Thyroid gland (tissue), 4 donors: ENCODE measurements at places on chromosomes 11 and 22.

DNA sequence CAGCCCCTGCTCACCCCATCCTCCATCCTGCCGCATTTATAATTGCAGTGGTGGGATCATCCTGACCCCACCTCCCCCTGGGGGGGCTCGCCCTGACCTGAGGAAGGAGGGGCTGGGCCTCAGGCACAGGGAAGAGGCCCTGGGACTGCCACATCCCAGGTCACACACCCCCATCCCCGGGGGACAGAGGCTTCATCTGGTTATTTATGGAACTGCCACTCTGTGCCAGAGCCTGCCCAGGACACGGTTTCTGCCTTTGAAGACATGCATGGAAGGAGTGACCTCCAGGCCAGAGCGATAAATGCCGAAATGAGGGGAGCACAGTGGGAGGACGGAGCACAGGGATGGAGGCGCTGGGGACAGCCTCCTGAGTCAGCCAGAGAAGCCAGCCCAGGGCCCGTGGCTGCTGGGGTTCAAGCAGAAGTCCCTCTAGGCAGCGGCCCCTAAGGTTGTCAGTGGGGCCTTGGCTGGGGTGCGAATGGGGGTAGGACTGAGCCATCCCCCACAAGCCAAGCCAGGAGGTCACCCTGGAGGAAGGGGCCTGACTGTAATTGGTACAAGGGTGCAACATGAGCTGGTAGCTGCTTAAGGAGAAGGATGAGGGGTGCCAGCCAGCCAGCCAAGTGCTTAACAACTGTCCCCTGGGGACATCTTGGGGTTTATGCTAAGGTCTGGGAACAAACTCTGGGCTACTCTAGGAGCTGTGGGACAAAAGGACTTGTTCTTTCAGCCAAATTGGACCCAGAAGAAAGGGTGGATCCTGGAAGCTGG is 51.4 kb upstream of the SHISAL1 start:
- peak overlapping the region; percentile 28 for H3K27ac ChIP-seq
- H3K36me3 ChIP-seq: no peaks in the 10 kb centered on the region
- DNase-seq: peak; percentile 18
- no peaks in the 10 kb centered on the region for H3K27me3 ChIP-seq
- H3K4me3 ChIP-seq: no peak overlapping the region

- no peak overlapping the region for H3K27ac ChIP-seq
- H3K27me3 ChIP-seq: no peaks in the 10 kb centered on the region
- H3K4me1 ChIP-seq: peaks cover 19% of the 10 kb centered on the region
- peaks cover 32% of the 10 kb centered on the region for H3K36me3 ChIP-seq
- DNase-seq: no peak
- no peak overlapping the region for H3K4me3 ChIP-seq
Observed at GRCh38 chr11:64915376-64915887, 1.6 kb downstream of the ATG2A start.

DNA sequence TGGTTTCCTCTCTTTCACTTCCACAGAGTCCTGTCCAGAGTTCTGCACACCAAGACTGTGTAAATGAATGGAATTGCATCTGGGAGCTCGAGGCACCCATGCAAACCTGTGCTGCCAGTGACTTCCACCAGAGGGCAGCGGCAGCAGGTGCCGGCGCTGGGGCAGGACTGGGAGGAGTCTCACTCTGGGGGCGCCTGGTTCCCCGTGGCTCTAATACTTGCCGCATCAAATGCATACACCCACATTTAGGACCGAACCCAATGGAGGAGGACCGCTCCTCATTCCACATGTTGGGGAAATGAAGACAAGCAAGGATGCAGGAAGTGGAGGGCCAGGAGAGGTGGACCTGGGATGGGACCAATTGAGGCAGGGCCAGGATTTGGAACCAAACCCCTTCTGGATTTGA is 1.1 kb upstream of the CD6 start:
- H3K27ac ChIP-seq: no peak overlapping the region
- DNase-seq: peak; percentile 49
- no peaks in the 10 kb centered on the region for H3K36me3 ChIP-seq
- H3K4me3 ChIP-seq: no peak overlapping the region

- no peak for DNase-seq
- no peak overlapping the region for H3K4me3 ChIP-seq
- no peak overlapping the region for H3K27ac ChIP-seq
- peaks cover 17% of the 10 kb centered on the region for H3K4me1 ChIP-seq
- no peaks in the 10 kb centered on the region for H3K36me3 ChIP-seq
- H3K27me3 ChIP-seq: no peaks in the 10 kb centered on the region
Observed at GRCh38 chr11:3166268-3167142, 1.4 kb upstream of the OSBPL5 start.

DNA sequence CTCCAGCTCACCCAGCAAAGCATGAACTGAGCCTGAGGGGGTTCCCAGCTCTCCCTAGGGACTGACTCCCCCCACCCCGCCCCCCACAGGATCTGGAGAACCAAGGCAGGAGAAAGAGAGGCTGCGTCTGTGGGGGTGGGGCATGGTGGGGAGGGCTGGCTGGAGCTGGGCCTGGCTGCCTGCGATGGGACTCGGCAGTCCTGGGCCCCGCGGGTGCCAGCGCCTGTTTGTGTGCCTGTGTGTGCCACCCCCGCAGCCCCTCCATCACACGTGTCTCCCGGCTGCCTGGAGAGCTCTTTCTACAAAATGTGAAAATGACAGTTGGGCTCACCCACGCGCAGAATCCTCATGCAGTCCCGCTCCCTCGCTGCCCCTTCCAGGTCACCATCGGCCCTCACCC is 46.8 kb downstream of the CACNA1I start:
- DNase-seq: peak; percentile 7
- no peak overlapping the region for H3K4me3 ChIP-seq
- no peaks in the 10 kb centered on the region for H3K27me3 ChIP-seq
- no peak overlapping the region for H3K27ac ChIP-seq
- no peaks in the 10 kb centered on the region for H3K36me3 ChIP-seq
- H3K4me1 ChIP-seq: no peaks in the 10 kb centered on the region

GRCh38 chr11:102784380-102784779 is 4.0 kb upstream of the MMP10 start:
- no peaks in the 10 kb centered on the region for H3K36me3 ChIP-seq
- H3K4me3 ChIP-seq: no peak overlapping the region
- no peaks in the 10 kb centered on the region for H3K4me1 ChIP-seq
- no peak for DNase-seq

GRCh38 chr22:38260761-38261681 is 11.8 kb downstream of the TMEM184B start:
- H3K4me3 ChIP-seq: no peak overlapping the region
- H3K4me1 ChIP-seq: peaks cover 75% of the 10 kb centered on the region
- no peaks in the 10 kb centered on the region for H3K36me3 ChIP-seq
- H3K27ac ChIP-seq: peak overlapping the region; percentile 53

- peaks cover 4% of the 10 kb centered on the region for H3K4me1 ChIP-seq
- no peak for DNase-seq
- H3K27me3 ChIP-seq: no peaks in the 10 kb centered on the region
- H3K27ac ChIP-seq: no peak overlapping the region
Observed at GRCh38 chr11:66006134-66006890, 4.0 kb downstream of the BANF1 start.

DNA sequence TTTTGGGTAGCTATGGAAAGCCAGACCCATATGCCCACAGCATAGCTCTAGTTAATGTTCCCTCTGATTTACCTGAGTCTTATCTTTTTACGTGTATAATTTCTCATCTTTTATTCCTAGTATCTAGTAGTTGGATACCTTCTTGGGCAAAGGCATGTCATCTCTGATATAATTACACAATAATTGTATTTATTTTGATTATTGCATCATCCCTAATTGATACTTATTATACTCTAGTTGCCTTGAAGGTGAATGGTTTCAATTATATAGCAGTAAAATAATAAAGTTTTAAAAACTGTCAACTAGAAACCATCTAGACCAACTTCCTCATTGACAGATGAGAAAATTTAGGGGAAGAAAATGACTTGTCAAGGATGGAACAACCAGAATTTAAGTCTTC is 347.3 kb downstream of the SOX6 start:
- peaks cover 41% of the 10 kb centered on the region for H3K4me1 ChIP-seq
- DNase-seq: no peak
- no peak overlapping the region for H3K27ac ChIP-seq
- no peak overlapping the region for H3K4me3 ChIP-seq
- H3K36me3 ChIP-seq: no peaks in the 10 kb centered on the region
- H3K27me3 ChIP-seq: no peaks in the 10 kb centered on the region

DNA sequence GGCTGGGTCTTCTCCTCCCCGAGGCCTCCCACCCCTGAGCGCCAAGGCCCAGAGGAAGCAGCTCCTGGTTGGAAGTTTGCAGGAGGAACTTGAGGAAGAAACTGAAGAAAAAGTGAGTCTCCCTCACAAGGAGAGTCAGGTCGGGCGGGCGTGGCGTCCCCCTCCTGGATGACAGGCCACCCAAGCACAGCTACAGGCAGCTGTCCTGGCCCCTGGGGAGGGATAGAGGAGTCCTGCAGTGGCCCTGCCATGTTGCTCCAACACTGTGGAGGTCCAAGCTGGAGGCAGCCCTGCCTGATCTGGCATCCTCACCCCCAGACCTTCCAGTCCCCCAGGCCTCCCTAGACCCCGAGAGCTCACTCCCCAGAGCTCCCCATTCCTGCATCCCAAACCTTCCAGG is 1150.1 kb downstream of the BRD1 start:
- no peak overlapping the region for H3K4me3 ChIP-seq
- DNase-seq: no peak
- no peaks in the 10 kb centered on the region for H3K36me3 ChIP-seq
- no peak overlapping the region for H3K27ac ChIP-seq
- H3K4me1 ChIP-seq: no peaks in the 10 kb centered on the region

DNA sequence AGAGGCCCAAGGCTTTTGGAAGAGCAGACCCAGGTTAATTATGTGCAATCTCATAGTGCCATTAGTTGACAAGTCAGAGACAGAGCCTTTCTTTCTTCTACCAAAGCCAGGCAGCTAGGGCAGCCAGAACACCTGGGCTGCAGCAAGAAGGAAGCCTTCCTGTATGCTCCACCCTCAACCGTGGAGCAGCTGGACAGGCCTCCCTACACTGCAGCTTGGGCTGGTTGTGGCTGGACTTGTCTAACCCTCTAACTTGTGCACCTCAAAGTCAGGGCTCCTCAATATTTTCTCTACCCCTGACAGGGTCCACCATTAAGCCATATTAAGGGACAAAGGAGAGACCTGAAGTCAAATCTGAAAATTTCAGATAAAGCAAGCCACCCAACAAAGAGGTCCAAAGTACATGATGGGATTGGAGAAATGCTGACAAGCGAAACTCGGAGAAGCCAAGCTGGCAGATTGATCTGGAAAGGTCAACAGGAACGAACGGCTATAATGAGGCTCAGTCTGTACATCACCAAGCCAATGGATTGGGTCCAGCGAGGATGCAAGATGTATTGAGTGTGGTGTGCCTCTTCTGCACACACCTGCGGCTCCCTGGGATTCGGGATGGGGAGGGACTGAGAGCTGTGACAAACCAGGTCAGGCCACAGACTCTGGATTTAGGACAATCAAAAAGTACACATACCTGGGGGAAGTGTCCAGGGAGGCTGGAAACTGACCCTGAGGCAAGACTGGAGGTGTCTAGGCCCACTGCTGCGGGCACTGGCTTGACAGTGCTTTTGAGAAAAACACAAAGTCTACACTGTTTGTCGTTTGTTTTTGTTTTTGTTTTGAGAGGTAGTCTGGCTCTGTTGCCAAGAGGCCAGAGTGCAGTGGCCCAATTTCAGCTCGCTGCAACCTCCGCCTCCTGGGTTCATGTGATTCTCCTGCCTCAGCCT is 11.7 kb upstream of the SLC43A3 start:
- H3K27ac ChIP-seq: peak overlapping the region; percentile 82
- H3K27me3 ChIP-seq: no peaks in the 10 kb centered on the region
- H3K4me3 ChIP-seq: no peak overlapping the region
- DNase-seq: no peak
- H3K36me3 ChIP-seq: no peaks in the 10 kb centered on the region
- H3K4me1 ChIP-seq: peaks cover 64% of the 10 kb centered on the region

DNA sequence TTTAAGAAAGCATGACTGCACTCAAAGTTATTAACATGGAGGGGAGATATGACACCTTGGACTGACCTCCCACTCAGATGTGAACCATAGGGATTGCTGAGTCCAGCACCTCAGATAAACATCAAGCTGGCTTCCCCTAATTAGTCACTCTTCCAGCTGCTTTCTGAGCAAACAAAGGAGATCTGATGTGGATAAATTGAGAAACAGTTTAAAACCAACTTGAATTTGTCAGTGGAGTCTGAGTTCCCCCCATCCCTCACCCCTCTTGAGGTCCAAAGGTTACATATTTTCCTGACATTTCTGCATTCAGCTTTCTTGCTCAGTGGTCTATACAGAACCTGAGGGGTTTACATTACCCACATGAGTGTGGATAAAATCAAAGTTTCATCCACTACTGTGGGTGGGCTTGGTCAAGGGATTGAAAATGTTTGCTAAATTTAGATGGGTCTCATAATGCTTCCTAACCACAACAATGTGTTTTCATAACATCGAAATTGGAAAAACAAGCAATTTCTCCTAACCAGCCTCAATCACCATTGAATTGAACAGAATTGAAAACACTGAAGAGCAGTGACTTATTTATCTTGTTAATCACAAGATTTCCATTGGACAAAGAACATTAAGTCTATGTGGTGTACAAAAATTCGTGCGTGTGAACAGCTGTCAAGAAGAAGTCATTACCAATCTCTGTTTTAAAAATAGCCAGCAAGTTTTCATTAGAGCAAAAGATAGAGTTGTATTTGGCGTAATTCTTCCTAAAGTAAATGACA is 292.3 kb downstream of the METTL15 start:
- H3K4me3 ChIP-seq: no peak overlapping the region
- H3K36me3 ChIP-seq: no peaks in the 10 kb centered on the region
- no peaks in the 10 kb centered on the region for H3K4me1 ChIP-seq

- no peak for DNase-seq
- H3K27ac ChIP-seq: no peak overlapping the region
- no peaks in the 10 kb centered on the region for H3K4me1 ChIP-seq
- H3K4me3 ChIP-seq: no peak overlapping the region
- no peaks in the 10 kb centered on the region for H3K36me3 ChIP-seq
Observed at GRCh38 chr11:13606701-13607100, 61.8 kb upstream of the FAR1 start.

DNA sequence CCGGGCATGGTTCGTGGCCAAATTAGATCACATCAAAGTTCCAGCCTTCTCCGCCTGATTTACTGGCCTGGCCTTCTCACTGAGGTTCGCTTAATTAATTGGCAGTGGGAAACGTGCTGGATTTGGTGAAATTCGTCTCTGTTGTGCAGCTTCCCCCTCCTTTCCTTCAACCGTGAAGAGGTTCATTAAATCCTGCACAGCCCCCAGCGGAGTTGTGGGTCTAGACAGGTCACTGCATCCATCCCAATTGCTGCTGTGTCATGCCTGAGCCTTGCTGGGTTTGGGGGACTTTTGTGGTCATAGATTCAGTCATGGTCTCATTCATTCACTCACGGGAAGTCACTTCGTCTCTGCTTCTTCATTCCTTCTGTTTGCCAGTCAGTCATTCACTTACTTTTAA is 90.0 kb downstream of the INSC start:
- DNase-seq: no peak
- H3K27ac ChIP-seq: no peak overlapping the region
- H3K4me1 ChIP-seq: no peaks in the 10 kb centered on the region
- H3K36me3 ChIP-seq: no peaks in the 10 kb centered on the region

DNA sequence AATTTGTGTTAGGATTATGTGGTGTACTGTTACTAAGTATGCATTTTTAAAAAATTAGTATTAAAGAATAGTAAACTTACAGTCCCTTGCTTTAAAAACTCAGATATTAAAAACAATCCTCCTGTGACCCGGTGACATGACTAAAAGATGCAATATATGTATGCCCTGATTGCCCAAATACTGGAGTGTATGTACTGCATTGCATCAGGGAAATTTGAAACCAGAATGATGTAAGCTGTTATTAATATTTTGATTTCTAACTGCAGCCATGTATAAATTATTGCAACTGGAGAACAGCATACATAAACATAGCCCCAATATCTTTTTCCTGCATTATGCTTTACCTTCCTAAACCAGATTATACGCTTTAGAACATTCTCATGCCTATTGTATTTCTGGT is 3.7 kb upstream of the HSPA8 start:
- DNase-seq: no peak
- peaks cover 15% of the 10 kb centered on the region for H3K4me1 ChIP-seq
- no peak overlapping the region for H3K4me3 ChIP-seq
- H3K27me3 ChIP-seq: no peaks in the 10 kb centered on the region
- no peak overlapping the region for H3K27ac ChIP-seq
- peaks cover 3% of the 10 kb centered on the region for H3K36me3 ChIP-seq
